NCI-H1417 (cell line): ENCODE measurements at places on chromosomes 16 and 17.

- DNase-seq, result no peak
These were observed 539 bp downstream of the IFT20 start for GRCh38 chr17:28334666-28335200.

DNA sequence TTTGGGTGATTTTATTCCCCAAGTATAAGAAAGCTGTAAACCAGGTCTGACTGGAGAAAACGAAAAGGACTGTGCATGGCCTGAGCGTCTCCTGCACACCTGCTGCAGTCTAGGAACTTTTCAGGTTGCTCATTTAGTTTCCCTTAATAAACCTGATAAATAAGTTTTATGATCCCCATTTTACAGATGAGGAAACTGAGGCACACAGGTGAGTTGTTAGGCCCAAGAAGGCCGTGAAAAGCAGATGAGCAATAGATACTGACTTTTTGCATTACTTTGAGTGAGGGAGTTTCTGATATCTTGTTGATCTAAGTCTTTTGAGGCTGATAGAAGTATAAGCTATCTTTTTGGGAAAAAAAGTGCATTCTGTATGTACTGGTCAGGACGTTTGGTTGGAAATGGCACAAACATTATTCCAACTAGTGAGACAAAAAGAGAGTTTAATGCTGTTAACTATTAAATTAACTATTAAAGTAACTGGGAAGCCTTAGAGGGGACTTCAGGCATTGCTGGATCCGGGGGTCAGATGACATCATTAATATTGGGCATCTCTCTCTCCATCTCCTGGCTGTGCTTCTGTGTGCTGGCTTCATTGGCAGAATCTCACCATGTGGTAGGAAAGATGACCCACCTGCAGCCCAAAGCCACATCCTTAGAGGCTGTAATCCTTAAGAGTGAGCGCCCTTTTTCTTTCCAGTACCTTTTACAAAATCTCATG is 163.4 kb downstream of the CMIP start:
- DNase-seq, result no peak

DNA sequence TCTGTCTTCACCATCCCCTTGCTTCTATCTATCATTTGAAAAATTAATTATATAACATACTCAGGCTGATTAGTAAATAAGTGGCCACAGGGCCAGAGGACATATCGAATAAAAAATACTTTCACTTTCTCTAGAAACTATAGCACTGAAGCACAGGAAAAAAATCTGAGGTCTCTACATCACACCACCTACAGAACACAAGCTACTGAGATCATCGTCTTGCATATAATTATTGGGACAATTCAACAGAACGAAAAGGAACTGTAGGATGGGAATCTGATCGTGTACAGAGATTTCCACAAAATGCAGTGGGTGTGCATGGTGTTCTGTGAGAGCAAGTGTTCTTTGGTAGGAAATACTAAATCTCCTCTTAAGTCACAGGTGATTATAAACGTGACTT is 289.6 kb upstream of the ERCC4 start:
- no peak for DNase-seq

DNA sequence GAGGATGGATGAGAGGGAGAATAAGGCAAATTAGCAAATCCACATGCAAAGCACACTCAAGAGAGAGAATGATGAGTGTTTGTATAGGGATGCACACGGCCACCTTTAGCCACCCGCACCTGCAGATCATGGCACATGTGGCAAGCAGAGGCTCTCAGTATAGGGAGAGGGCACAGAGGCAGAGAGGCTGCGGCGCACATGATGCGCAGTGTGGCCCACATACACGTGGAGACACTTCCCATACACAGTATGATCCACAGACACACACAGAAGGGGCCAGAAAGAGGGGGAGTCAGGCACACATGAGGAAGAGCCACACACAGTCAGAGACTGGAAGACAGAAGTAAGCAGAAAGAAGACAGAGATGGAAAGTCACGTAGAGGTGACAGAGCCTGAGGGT is 6.5 kb upstream of the CHD3 start:
- DNase-seq, result peak; percentile 74

- no peak for DNase-seq
These were observed 292.7 kb downstream of the IRF8 start for GRCh38 chr16:86191663-86192062.

- no peak for DNase-seq
These were observed 32.7 kb upstream of the AXIN2 start for GRCh38 chr17:65593855-65594845.

DNA sequence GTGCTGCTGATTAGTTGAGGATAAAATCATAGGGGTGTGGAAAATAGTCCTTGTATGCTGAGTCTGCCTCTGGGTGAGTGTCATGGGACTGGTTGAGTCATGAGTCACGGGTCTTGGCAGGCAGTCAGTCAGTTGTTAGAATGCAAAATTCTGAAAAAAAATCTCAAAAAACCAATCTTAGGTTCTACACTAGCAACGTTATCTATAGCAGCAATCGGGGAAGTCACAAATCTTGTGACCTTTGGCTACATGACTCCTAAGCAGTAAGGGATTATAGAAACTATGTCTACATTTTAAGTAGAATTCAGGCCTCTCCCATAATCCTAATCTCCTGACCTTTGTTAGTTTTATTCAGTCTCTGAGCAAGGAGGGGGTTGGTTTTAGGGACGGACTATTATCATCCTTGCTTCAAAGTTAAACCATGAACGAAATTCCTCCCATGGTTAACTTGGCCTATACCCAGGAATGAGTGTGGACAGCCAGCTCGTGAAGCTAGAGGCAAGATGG is 18.0 kb upstream of the PMFBP1 start:
- no peak for DNase-seq

- no peak for DNase-seq
These were observed 9.4 kb upstream of the ZNF689 start for GRCh38 chr16:30619638-30620037.

DNA sequence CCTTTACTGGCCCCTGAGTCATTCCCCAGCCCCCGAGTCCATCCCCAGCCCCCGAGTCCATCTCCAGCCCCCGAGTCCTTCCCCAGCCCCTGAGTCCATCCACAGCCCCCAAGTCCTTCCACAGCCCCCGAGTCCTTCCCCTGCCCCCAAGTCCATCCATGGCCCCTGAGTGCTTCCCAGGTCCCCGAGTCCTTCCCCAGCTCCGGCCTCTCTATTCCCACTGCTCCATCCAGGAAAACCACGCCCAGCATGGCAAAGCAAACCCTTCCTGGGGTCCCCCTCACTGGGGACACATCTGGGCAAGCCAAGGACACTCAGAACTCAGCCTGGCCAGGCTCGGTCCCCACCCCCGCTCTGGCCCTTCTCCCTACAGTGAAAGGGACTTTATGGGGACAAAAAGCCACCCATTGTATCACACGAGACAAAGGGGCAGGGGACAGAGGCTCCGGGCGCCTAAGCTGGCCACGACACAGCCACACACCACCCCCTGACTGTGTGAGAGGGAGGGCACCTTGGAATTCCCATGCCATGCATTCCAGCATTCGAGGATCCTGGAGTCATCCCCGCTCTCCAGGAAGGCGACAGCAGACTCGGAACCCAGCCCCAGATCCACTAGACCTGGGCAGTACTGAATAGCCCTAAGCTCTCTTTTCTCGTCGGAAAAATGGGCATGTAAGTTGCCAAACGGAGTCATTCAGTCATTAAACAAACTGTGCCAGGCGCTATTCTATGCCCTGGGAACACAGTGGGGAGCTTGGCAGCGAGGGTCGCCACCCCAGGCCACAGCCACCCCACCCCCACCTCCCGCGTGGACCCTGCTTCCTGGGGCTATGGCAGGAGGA is 14.0 kb downstream of the PLLP start:
- no peak for DNase-seq

GRCh38 chr17:15444805-15445204 is 22.6 kb downstream of the CDRT4 start:
- no peak for DNase-seq

DNA sequence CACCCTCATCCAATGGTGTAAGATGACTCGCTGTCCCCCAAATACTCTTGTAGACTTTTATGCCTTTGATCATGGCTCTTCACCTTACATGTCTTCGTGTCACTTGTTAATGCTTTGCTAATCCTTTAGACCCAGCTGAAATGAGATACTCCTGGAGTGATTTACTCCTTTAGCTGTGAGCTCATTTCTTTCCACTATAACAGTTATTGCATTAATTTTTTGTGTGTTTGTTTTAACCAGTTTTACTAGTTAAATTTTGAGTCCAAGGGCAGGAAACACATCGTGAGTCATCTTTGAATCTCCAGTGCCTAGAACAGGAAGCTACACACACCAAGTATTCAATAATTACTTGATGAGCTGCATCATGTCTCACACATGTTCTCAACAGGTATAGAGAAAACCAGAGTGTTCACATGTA is 6.5 kb upstream of the CTCF start:
- no peak for DNase-seq

DNA sequence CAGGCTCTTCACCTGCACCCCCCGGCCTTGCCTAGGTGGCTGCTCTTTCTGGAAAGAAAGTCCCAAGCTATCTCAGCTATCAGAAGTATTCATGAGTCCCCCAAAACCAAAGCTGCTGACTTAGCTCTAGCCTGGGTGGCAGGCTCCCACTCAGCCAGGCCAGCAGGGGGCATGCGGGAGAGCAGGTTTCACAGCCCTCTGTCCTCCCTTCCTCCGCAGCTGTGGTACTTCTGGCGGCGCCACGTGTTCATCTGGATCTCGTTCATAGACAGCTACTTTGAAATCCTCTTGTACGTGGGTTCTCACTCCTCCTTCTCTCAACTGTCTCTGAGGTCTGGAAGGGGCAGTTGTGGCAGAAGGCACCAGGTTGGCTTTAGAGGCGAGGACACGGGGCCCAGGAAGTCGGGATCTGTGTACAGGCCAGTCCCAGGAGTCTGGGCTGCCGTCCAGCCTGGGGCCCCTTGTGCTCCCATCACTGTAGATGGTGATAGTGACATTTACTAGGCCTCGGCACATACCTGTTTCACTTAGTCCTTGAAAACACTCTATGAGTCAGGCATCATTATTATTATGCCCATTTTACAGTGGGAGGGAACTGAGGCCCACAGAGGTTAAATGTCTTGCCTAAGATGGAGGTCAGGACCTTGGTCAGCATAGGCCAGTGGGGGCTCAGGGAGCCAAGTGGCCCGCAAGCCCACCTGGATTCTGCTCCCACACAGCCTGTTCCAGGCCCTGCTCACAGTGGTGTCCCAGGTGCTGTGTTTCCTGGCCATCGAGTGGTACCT is 12.9 kb downstream of the TRPV2 start:
- peak; percentile 2 for DNase-seq

DNA sequence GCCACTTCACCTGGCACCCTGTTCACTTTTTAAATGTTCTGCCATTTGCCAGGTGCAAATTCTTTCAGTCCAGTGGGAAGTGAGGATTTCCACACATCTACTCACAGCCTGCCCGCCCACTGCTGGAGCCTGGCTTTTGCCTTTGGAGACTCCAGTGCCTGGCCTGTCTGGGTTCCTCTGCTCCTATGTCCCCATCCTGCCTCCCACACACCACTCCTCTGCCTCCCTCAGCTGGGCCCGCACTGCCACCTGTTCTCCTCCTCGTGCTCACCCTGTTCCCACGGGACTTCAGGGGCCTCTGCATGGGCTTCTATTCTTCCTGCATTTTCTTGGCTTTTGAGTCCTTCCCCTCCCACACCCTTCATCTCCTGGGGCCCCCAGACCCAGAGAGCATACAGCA is 7.9 kb upstream of the NDRG4 start:
- peak; percentile 3 for DNase-seq

GRCh38 chr17:36608280-36608679 is 6.9 kb downstream of the MRM1 start:
- DNase-seq, result no peak

DNA sequence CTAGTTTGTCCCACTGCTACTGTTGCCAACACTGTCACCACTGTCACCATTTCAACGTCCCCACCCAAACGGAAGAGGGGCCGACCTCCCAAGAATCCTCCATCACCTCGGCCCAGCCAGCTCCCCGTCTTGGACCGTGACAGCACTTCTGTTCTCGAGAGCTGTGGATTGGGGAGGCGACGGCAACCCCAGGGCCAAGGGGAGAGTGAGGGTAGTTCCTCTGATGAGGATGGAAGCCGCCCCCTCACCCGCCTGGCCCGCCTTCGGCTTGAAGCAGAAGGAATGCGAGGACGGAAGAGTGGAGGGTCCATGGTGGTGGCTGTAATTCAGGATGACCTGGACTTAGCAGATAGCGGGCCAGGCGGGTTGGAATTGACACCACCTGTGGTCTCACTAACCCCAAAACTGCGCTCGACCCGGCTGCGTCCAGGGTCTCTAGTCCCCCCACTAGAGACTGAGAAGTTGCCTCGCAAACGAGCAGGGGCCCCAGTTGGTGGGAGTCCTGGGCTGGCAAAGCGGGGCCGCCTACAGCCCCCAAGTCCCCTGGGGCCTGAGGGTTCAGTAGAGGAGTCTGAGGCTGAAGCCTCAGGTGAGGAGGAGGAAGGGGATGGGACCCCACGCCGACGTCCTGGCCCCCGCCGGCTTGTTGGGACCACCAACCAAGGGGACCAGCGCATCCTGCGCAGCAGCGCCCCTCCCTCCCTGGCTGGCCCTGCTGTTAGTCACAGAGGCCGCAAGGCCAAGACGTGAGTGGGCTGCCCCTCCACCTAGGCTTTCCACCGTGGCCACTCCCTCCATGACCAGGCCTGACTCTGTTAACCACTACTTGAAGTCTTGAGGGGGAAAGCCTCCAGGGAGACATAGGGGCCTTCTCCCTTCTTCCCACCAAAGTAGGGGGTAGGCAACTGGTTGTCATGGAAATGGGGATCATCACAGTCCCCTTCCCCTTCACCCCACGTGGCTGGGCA is 9.0 kb upstream of the PHKG2 start:
- DNase-seq, result no peak

GRCh38 chr16:64453646-64454045 is 668.2 kb downstream of the CDH11 start:
- no peak for DNase-seq

GRCh38 chr17:28716740-28717577 is 709 bp downstream of the RAB34 start:
- DNase-seq, result no peak

GRCh38 chr17:47687328-47687690 is 6.7 kb upstream of the TBKBP1 start:
- DNase-seq, result no peak

GRCh38 chr17:34228781-34229180 is 26.3 kb upstream of the CCL2 start:
- DNase-seq, result no peak

DNA sequence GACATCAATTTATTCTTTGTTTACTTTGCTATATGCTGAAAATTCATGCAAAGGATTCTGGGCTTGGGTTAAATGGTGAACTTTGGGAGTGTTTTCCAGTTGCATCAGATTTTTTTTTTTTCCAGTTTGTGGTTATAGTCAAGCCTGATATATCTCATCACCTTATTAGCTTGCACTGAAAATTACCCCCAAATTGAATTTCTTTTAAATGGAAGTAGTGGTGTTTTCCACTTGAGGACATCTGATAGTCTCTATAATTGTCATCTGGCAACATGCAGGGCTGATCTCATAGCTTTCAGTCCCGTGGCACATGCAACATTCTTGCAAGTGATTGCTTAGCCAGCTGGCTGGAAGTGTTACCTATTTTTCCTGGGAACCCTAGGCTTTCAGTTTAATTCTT is 4.7 kb upstream of the KRTAP3-1 start:
- no peak for DNase-seq

DNA sequence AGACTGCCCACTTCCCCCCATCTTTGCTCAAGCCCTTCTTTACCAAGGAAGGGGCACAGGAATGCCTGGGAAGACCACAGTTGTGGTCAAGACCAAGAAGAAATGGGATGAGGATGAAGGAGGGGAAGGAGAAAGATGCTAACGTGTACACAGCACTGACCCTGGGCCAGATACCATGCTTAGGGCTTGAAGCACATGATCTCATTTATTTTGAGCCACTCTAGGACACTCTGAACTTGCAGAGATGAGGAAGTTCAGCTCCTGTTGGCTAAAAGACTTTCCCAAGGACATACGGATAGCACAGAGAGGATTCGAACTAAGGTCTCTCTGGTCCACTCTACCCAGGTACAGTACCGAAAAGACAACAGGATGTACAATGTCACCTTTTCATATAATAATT is 42.6 kb downstream of the PIK3R5 start:
- DNase-seq, result no peak
